ENCODE measurements at places on chromosomes 12 and 14.

GRCh38 chr12:127411166-127411915 is 855.6 kb upstream of the TMEM132C start:
- DNase-seq, result no peak

- no peak for DNase-seq
These were observed 94.6 kb downstream of the KCNA5 start for GRCh38 chr12:5138256-5138655.

DNA sequence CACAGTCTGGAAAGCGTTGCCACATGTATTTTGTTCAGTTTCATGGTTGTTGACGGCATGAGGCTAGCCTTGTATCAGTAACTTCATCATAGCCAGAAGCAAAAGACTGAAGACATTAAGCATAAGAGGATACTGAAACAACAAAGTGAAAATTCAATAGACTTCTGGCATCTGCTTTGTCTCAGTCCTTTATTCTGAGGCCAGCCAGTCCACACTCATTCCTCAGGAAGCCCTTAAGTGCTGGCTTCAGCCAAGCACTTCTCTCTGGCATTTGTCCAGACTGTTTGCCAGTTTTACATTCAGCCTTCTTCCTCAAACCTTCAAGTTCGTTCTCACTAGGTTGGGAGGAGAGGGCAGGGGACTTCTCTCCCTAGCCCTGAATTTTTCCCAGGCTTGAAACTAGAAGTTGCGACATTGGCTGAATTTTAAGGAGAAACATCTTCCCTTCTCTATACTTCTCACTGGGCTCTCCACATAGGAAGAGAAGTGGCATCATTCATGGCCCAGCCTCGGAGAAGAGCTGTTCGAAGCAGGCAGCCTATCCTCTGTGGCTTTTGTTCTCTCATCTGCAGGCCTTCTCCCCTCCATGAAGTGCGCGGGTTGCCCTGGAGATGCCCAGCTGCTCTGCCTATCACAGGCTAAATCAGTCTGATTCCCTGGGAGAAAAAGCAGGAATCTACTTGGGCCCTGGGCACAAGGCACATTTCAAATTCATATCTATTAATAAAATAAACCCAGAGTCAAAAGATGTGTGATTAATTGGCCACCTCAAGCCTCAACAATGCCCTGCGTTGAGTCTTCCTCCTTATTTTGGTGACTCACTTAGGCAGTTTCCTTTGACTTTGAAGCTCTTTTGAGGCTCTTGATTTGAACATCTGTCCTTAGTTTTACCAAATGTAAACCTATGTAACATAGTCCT is 130.9 kb upstream of the PLEKHA5 start:
- DNase-seq, result no peak

- DNase-seq, result no peak
These were observed 69.9 kb downstream of the RASSF3 start for GRCh38 chr12:64680235-64680634.

DNA sequence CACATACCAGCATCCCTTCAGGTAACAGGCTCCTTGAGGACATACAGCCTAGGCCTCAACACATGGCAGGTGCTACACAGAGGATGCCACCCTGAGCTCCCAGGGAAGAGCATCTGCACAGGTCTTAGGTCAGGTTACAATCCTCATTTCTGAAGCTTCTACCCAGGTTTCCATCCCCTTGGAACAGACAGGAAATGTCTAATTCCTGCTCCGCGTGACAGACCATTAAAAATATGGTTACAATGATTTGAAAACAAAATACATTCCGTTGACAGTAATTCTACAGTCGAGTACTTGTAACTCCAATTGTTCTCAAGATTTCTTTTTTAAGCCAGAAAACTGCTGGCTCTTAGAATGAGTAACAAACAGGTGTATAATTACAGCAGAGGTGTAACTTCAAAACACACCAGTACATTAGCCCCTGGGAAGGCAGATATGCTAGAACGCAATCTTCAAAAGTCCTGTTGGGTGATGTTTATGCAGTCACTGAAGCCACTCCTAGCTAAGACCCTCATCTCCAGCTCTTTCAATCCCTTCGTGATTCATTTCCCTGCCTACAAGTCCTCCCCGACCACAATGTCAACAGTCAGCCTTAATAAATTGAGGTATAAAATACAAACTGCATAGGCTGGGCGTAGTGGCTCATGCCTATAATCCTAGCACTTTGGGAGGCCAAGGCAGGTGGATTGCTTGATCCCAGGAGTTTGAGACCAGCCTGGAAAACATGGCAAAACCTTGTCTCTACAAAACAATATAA is 11.6 kb downstream of the SETD3 start:
- DNase-seq, result no peak

DNA sequence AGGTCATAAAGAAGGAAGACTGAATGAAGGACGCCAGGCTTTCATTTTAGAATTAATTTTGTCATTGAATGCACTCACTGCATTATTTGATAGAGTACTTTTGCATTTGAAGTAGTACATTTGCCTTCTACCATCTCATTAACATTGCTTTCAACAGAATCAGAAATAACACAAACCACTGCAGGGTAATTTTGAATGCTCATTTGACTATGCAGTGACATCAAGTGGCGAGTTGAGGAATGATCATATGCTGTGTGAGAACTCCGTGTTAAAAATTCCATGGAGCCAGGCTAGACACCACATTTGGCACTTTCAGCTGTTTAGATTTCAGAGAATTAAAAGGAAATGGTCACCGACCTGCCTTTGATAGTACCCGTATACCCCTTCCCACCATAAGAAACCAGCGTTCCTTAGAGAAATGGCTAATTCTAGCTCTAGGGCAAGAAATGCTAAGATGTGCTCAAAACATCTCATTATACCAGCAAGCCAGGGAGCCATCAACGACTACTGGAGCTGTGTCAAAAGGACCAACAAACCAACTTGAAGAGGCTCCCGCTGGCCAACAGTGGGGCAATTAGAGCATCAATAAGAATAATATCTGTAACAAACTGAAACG is 16.5 kb downstream of the HEBP1 start:
- DNase-seq, result no peak

GRCh38 chr12:100435957-100436356 is 37.7 kb upstream of the NR1H4 start:
- DNase-seq, result no peak

GRCh38 chr12:57694459-57695019 is 607 bp downstream of the OS9 start:
- DNase-seq, result no peak

DNA sequence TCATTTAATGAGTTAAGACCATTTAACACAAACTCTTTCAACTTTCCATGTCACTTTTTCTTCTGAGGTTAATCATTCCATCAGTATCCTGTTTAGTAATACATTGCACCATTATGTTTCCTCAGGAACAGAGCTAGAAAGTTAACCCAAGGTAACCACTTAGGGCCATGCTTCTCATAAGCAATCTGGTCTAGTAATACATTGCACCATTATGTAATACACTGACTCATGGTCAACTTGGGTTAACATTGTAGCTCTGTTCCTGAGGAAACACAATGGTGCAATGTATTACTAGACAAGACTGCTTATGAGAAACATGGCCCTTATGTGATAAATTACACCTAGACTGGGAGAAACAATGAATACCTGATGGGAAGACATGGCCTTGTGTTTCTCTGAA is 21.7 kb downstream of the ERH start:
- no peak for DNase-seq

DNA sequence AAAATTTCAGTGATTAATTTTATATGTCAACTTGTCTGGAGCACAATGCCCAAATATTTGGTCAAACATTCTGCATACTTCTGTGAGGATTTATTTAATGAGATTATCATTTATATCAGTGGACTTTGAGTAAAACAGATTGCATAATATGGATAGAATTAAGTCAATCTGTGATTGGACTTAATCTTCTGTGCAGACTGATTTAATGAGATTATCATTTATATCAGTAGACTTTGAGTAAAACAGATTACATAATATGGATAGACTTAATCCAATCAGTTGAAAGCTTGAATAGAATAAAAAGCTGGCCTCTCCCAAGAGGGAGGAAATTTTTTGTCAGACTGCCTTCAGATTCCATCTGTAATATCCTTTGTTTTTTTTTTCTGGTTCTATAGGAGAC is 1413.2 kb downstream of the LRFN5 start:
- DNase-seq, result no peak

- DNase-seq, result no peak
These were observed 162.2 kb upstream of the EGLN3 start for GRCh38 chr14:34113005-34113511.

DNA sequence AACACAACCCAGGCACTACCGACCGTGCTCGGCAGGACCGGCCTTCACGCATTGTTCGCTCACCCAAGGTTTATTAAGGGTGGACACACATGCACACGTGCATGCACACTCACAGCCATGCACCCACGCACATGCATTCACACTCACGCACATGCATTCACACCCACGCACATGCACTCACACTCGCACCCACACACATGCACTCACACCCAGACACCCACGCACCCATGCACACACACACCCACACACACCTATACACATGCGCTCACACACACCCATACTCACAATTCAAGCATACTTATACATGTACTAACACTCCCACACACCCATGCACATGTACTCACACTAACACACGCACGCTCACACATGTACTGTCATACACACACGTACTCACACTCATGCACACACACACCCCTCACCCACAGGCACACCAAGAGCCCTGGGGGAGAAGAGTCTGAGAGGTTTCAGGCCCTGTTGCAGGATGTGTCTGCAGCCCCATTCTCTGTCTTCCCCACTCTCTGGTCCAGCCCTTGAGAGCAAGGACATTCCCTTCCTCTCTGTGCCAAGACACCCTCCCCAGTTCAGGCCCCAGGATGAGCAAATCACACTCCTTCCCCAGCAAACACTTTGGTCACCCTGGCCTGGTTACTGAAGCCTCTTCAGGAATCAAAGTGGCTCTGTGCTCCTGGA is 49.4 kb upstream of the BCL11B start:
- no peak for DNase-seq

DNA sequence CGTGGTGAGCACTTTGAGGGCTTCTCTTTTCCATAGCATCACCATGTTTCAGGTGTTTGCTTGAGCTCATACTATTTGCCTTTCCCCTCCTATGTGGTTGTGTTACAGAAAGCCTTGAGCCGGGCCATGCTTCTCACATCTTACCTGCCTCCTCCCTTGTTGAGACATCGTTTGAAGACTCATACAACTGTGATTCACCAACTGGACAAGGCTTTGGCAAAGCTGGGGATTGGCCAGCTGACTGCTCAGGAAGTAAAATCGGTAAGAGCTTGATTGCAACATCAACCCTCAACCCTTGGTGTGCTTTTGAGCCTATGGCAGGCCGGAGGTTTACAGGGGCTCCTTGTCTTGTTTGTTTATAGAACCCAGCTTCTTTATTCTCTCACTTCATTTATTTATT is 8.1 kb downstream of the LETMD1 start:
- DNase-seq, result no peak

DNA sequence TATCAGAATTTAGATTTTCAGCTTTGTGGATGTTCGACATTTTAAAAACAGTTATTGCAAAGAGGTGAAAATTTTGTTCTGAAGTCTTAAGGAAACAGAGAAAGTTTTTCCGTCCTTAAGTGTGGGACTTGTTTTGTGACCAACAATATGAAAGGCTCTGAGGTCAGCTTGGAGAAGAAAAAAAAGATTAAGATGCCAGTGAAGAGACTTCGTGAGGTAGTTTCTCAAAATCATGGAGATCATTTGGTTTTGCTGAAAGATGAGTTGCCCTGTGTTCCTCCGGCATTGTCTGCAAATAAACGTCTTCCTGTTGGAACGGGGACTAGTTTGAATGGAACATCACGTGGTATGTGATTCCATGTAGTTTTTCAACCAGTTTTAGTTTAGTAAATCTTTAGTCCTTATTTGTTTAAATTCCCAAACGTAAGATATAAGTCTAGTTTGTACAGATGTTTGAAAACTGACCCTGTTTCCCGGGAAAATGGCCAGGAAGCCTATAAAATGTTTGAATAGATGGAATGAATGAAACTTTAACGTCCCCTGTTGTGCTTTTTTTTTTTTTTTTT is 682 bp downstream of the KIAA0586 start:
- no peak for DNase-seq

DNA sequence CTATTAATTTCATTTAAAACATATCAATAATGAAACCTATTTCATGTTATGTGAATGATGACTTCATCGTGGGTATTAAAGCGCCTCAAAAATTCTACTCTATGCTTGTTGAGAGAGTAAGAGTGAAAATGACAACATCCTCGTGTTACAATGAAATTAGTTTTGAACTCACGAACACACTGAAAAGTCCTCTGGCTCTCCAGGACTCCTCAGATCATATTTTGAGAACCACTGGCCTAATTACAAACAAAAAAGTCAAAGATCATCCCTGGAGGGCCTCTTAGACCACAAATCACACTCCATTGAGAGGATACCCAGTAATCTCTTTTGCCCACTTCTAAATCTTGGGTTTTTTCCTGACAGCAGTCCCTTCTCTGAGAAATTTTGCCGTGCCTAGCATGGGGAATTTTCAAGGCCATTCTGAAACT is 19.1 kb downstream of the DAAM1 start:
- no peak for DNase-seq

DNA sequence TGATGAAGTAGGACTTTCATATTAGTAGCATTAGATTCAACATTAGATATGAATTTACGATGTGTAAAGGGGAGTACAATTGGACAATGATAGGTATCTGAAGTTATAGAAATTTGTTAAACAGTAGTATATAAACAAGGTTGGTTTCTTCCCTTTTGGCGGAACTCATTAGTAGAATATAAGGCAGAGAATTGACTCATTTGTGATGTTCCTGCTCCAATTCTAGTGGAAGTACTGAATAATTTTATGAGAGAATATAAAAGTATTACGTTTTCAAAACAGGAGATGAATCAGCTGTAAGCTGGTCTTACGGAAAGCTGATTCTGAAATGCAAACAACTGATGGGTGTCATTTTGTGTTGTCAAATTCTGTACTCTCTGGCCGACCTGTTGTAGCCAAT is 13.4 kb downstream of the ZC3H14 start:
- DNase-seq, result no peak

DNA sequence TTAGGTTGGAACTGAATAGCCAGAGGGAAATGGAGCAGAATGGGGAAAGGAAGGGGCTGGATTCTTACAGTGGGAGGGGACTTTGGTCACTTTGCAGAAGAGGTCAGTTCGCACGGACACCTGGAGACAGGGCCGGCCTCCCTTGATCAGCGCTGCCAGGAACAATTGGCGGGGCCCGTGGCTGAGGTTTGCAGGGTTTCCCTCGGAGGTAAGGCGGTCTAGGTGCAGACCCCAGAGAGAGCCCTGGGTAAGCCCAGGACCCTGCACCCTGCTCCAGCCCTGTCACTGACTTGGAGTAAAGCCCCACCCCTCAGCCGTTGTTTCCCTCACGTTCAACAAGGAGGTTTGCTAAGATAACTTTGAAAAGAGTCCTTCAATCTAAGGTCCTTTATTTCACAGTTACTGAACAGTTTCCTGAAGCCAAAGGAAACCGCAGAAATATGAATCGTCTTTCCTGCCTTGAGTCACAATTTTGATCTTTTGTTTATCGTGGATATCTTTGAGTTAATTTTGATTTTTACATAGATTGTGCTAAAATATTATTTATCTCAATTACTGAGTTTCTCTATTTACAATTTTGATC is 231.4 kb upstream of the RTL1 start:
- no peak for DNase-seq

Data from stimulated activated CD8-positive, alpha-beta memory T cell treated with anti-CD3 and anti-CD28 coated beads, Interleukin-2, amount 100 ng/mL, for 48 hours (primary cell).